Heart right ventricle (tissue), 16 donors: ENCODE measurements at places on chromosomes 4 and X. TPM values are rescaled to one million over a fixed set of nuclear protein-coding genes. Genes with fewer than 3 reads are reported as not detected.

DNA sequence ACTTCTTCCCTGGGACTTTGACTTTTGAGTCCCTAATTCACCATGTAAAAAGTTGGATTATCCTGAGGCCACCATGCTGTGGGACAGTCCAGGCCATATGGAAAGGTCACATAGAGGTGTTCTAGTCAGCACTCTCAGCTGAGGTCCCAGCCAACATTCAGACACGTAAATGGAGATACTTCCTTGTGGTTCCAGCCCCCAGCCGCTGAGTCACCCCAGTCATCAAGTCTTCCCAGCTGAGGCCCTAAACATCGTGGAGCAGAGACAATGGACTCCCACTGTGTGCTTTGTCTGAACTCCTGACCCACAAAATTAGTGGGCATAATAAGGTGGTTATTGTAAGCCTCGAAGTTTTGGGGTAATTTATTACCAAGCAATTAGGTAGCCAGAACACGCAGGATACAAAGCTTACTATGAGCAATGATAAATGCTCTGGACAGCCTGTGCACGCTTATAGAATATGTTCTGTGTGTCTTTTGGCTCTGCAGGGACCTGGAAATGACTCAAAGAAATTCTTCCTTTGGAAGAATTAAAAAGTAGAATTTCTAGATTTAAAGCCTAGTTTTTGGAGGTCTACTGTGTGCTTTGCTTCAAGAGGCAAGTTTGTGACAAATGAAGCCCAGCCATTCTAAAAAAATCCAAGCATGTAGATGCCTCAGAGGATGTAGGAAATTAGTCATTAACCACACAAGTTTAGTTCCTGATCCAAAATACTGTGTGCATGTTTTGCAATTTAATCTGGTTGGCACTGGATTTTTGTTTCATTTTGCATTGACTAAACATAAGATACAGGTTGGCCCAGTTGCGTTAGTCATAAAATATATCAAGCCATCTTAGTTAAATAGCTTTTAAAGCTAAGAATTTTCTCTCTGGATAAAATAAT lies 33.2 kb upstream of the SLC9A7 start:
- no peak for DNase-seq

DNA sequence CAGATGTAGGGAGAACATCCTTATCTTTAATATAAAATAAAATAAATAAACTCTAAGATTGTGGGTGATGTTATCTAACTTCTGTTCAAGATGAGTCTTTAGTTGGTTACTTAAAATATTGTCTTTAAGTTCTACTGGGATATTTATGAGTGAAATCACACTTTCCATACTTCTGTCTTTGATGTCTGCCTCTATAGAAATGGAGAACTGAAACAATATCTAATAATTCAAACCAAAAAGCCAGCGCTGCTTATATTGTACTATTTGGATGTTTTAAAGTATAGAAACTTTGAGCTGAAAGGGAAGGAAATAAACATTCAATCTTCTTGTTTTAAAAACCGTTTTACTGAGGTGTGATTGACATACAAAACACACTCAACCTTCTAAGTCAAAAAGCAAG lies 44.8 kb upstream of the RPS6KA3 start:
- no peak for DNase-seq

- DNase-seq = no peak
These were observed 1.6 kb upstream of the ARHGAP10 start for GRCh38 chr4:147730333-147730732.

DNA sequence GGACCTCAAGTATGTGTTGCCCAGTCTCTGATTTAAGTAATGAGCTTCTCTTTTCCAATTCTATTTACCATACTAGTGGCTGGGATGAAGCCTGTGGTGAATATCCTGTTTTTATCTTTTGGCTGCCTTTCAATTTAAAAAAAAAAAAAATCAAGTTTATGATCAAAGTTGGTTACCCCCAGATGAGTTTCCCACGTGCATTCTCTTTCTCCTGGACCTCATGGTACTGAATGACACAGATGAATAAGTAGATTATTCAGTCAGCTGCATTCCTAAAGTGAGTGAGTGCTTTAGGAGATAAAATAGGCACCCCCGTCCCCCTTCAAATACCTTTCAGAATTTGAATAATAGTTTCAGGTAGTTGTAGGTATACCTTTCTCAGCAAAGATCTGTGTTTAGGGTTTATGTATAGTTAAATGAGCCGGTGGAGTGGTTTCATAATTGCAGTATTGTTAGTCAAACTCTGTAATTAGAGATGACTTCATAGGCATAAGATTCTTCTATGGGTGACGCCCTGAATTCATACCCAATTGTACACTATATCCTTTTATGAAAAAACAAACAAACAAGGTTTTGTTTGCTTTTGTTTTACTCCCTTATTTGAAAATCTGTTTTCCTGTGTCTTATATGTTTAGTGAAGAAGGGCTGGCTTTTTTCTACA lies 41.9 kb downstream of the PLS3 start:
- DNase-seq = no peak

DNA sequence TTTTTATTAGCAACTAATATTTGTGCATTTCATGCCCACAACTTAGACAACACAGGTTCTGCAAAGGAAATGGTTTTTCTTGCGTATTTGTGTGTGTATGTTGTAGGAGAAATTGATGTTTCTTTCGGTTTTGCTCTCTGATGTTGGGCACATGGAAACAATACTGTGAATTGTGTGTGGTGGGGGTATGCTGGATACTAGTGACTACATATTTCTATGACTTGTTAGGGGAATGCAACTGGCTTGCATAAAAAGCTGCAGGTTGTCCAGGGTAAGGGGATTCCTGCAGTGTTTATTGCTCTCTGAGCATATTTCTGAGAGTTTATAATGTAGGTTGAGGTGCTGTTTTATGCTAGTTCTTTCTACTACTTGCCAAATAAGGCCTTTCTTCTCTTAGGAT lies 11.6 kb downstream of the DLG3 start:
- DNase-seq = no peak

FGF16 gene
- total RNA-seq = not detected

- DNase-seq = no peak
These were observed 9.2 kb upstream of the BMP3 start for GRCh38 chr4:81021142-81021944.
